ENCODE measurements at places on chromosomes 7 and 10.

DNA sequence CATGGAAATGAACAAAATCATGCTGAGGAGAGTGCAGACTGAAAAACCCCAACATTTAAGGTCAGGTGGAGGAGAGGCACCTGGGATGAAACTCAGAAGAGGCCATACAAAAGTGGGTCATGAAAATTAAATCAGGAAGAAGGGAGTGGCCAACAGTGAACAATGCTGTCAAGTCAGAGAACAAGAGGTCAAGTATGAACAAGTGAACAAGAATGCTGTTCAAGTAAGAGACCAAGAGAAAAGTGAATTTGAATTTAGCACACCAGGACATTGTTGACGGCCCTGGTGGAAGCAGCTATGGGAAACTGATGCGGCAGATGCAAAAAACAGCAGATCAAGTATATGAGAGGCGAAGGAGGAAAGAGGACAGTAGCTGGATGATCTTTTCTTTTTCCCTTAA, 7.9 kb downstream of the CEP41 start:
- DNase-seq = no peak

GRCh38 chr10:132627666-132628531, 90.3 kb downstream of the INPP5A start:
- DNase-seq = peak; percentile 31

- no peak for DNase-seq
Observed at GRCh38 chr7:22184549-22185199, 172.3 kb downstream of the RAPGEF5 start.

DNA sequence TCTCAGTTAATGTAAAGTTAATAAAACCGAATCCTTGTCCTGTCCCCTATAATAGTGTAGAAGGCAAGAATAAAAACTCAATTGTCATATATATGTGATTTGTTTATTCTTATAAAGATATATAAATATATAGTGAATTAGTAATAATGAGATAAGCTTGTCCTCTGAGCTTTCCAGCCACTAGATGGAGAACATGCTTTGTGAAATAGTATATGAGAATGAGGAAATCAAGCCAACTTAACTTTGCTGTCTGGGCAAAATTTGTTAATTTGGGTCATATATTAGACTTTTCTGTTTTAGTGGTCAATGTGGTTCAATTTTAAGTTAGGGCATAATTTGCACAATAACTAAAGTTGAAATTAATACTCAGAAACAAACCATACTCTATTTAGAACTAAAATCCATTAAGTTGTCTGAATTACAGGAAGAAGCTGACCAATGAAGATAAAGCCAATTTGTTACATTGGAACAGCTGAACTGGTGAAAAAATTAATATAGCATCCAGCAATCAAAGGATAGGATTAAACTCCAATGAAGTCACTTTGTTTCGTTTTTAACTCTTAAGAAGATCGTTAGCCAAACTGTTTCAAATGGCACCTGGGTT, 595.0 kb downstream of the ARL4A start:
- DNase-seq = peak; percentile 21

DNA sequence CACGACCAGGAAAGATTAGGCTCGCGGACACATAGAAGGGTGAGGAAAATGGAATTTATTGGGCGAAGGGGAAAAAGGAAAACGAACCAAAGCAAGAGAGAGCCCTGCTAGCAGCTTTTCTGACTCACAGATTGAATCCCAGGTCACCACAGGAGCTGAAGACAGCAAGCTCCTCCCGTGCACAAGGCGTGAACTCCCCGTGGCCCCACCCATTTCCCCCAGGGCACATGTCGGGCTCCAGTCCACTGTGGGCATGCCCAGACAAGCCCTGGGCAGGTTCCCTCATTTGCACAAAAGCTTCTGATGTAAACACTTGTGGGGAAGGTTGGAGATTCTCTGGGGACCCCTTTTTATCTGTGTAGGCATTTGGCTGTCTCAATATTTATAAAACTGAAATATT, 582.4 kb downstream of the SUGCT start:
- DNase-seq = peak; percentile 6

GRCh38 chr7:7569615-7570014, 2.9 kb downstream of the MIOS start:
- no peak for DNase-seq

GRCh38 chr10:66844176-66844942, 81.5 kb upstream of the LRRTM3 start:
- no peak for DNase-seq

DNA sequence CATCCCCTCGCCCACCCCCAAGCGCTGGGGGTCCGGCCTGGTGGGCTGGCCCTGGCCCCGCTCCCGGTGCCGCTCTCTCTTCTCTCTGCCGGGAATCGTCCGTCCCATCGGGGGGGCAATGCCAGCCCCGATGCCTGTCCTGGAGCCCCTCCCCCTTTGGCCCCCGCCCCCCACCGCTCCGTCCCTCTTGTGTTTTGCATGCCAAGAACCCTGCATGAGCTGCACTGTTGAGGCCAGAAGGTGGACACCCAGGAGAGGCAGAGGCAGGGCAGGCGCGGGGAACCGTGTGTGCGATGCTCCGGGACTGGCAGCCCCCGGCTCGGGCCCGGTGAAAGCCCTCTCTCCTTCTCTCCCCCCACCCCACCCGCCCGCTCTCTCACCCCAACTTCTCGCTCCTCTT, 22.1 kb upstream of the HSPB1 start:
- DNase-seq = no peak
